ENCODE measurements at places on chromosomes 2 and 18. TPM values are rescaled to one million over a fixed set of nuclear protein-coding genes. Genes with fewer than 3 reads are reported as not detected.

- no peak for DNase-seq
These were observed 600.1 kb upstream of the RAB6C start for GRCh38 chr2:129379411-129379810.

SERPINB7 gene
- polyA plus RNA-seq, result not detected

SAG gene
- polyA plus RNA-seq, result 0.25 TPM

- DNase-seq, result no peak
These were observed 91.6 kb downstream of the RHOB start for GRCh38 chr2:20538308-20539132.

- no peak for DNase-seq
These were observed 60.0 kb downstream of the SLC16A14 start for GRCh38 chr2:230008708-230009066.

GRCh38 chr18:74679006-74679678, 81.5 kb downstream of the ZNF407 start:
- DNase-seq, result no peak

CPLX4 gene
- not detected for polyA plus RNA-seq

SIGLEC15 gene
- 0.40 TPM for polyA plus RNA-seq

DNA sequence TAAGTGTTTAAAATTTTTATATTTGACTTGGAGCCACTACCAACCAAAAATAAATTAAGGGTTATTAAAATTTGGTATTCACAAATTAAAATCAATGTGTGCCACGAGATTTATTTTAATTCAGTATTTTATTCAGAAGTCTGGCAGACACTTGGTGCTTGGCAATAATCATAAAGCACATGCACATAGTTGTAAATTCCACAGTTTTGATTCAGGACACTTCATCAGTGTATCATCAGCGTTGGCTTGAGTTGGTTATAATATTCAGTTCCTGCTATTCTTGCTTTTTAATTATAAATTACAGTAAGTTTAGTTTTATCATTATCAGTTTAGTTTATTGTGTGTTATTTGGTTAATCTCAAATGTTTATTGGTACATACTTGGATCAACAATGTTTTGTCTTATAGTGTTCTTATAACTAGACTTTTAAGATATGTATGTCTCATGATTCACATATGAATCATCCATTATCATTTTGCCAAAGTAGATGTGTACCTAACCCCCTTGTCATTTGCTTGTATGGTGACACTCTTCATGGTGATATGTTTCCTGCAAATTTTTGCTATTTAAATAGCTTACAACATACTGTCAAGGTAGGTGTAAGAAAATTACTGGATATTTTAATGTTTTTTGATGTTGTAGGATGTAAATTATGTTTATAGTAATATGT, 237.9 kb downstream of the BABAM2 start:
- no peak for DNase-seq

DNA sequence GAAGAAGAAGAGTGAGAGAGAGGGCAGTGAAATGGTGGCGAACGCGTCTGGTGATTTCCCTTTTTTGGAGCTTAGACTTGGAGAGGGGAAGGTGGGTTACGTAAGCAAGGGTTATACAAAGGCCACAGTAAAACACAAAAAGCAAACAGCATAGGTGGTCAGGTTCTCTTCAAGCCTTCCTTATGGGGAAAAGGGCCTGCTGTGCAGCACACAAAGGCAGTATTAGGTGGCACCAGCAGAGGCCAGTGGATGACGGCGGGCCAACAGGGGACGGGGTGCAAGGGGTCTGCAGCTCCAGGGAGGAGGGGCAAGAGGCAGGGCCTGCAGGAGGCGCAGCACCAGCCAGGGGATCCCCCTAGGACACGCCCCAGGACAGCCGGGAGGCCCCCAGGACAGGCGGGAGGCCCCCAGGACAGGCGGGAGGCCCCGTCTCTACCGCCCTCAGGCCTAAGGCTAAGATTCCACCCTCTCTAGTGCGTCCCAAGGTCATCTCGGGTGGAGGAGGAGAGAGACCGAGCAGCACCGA, 32.6 kb upstream of the NPC1 start:
- peak; percentile 57 for DNase-seq
